NB4 (cell line): ENCODE measurements at places on chromosomes 1 and 21.

GRCh38 chr21:43318841-43319781 is 107.8 kb downstream of the SIK1 start:
- peak; percentile 80 for DNase-seq

GRCh38 chr1:20733360-20733975 is 965 bp upstream of the SH2D5 start:
- DNase-seq: no peak

GRCh38 chr1:58849551-58849950 is 65.7 kb upstream of the JUN start:
- no peak for DNase-seq

DNA sequence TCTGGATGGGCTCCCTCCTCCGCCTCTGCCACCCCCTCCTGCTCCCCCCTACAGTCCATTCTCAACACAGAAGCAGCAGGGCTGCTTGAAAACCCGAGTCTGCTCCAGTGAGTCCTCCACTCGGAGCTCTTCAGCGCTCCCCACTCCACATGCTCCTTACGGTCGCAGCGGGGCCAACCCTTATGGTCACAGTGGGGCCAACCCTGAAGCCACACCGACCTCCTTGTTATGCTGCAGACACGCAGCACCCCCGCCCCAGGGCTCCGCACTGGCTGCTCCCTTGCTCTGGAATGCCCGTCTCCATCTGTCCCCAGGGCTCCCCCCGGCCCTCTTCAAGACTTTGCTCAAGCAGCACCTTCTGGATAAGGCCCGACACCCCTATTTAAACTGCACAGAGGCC is 22.6 kb downstream of the GPR157 start:
- DNase-seq: no peak

- DNase-seq: peak; percentile 74
Observed at GRCh38 chr1:22416555-22417454, 34.8 kb upstream of the ZBTB40 start.

DNA sequence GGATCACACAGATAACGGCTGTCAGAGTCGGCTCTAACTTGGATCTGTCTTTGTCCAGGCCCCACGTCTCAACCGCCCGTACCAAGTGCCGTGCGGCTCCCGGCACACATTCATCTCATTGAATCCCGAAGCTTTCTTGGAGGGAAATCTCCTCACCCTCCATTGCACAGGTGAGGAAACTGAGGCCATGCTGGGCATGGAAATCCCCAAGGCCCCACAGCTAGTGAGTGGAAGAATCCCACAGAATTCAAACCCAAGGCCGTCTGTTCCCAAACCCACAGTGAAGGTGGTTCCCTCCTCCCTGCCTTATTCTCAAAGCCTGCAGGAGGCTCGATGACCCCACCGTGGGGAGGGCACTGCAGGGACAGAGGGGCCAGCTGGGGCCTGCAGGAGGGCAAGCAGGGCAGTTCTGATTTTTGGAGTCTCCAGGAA is 437.9 kb downstream of the MATN1 start:
- DNase-seq: no peak

- DNase-seq: no peak
Observed at GRCh38 chr21:34936883-34937563, 112.1 kb downstream of the RUNX1 start.

DNA sequence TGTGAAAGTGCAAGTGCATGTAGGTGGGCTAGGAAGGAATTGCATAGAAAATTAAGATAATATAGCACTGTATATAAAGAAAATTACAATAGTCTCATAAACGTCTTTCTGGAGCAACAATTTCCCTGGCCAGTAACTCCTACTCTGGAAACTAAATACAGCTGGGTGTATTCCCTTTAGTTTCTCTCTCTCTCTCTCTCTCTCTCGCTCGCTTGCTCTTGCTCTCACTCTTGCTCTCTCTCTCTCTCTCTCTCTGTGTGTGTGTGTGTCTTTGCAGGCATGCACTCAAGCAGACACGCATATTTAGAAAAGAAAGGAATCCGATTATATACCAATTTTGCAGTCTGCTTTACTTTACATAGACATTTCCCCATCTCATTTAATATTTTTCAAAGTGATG is 14.7 kb downstream of the S100A10 start:
- DNase-seq: no peak

GRCh38 chr21:31710586-31710985 is 21.3 kb downstream of the SCAF4 start:
- DNase-seq: no peak

- no peak for DNase-seq
Observed at GRCh38 chr1:101587741-101588140, 350.9 kb downstream of the S1PR1 start.

DNA sequence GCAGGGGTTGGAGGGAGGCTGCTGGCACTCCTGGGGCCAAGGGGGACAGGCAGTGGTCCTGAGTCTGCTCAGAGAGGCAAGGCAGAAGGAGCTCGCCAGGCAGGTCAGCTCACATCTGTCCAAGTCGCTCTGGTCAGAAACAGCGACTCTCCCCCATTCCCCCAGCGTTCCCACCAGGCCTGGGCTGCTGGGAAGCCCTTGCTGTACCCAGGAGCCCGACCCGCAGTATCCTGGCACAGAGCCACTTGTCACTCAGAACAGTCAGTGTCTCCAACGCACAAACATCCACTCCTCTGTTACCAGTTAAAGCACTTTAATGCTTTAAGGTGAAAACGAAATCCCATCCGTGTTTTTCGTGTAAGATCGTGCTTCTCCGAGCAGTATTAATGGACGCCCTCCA is 16.6 kb upstream of the CCDC27 start:
- no peak for DNase-seq

- no peak for DNase-seq
Observed at GRCh38 chr1:77514921-77515776, 167.3 kb downstream of the ZZZ3 start.

- no peak for DNase-seq
Observed at GRCh38 chr1:33606272-33606671, 133.8 kb downstream of the ZSCAN20 start.

- DNase-seq: no peak
Observed at GRCh38 chr1:145999321-146000024, 3.1 kb upstream of the TXNIP start.

DNA sequence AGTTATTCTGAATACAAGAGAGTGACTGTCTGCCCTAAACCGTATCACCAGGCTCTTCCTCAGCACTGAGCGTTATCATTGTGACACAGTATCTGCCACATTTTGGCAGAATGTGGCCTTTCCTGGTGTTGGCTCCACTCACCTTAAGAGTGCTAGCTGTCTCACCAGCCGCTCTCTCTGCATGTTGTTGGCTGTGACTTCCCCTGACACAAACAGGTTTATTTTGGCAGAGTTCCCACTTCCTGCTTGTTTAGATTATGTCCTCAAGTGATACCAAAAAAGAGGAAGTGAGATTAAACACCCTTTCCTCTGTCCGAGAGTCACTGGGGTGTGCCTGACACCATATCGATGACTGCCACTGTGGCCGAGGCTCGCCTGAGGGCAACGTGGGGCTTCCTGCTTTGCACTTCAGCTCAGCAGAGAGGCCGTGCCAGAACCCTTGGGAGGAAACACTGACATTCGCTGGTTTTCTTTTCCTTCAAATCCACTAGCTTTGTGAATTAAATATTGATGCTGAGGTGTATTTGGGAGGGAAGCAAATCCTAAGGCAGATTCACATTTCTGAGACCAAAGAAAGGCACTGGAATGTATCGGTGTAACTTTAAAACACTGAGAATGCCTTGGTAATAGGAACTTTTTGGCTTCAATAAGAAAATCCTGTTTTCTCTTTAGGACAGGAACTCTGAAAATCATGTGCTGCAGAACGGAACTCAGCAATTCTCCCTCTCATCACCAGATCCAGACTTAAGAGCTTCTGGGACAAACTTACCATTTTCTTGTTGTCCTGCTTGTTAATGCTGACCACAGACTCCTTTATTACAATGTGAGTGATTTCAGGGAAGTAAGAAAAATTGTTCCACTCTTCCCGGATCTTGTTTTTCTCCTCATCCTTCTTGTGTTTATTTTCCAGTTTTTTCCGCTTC is 102.1 kb downstream of the JAK1 start:
- DNase-seq: peak; percentile 95

DNA sequence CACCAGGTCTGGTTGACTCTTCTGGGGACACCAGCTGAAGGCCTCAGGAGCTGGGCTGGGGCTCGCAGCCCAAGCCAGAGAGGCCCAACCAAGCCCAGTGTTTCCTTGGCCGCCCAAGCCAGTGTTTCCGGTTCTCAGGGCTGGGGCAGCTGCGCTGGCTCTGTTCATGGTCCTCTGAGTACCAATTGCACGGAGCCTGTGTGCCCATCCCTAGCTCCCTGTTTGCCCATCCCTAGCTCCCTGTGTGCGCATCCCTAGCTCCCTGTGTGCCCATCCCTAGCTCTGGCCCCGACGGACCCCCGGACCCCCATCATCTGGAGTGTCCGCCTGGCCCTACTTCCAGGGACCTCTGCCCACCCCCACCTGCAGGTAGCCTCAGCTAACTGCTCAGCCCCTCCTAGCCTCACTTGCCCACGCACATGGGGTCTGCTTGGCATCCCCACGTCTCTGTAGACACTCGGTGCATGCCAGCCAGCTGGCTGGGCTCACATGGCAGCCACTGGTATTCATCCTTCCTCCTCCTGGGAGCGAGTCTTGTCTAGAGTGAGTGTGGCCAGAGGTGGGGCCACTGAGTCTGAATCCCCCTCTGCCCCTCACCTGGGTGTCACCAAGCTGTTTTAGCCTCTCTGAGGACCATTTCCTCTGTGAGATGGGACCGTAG is 64.0 kb downstream of the WNT9A start:
- DNase-seq: no peak

- peak; percentile 87 for DNase-seq
Observed at GRCh38 chr1:39398278-39399021, 93.0 kb upstream of the BMP8A start.

GRCh38 chr1:16921391-16922185 is at the start of gene CROCC:
Gene CROCC, plus strand, starts transcription at chr1:16921931. Its CDS starts 88 bp downstream, at chr1:16922019.
- DNase-seq: peak; percentile 44

DNA sequence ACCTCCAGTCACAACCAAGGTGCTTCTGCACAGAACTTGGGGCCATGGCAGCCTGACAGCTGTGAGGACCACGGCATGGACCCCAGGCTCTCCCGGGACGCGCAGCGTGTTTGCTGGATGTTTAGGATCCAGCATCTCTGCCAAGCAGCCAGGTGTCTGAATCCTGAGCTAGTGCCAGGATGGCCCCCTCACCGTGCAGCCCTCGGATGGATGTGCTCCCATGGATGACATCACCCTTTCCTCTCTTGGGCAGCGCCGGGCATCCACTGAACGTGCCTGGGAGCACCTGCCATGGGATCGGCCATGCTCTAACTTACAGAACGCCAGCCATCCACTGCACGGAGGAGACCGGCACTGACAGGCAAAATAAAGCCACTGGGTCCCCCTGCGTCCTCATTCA is 53.9 kb downstream of the PRDM15 start:
- no peak for DNase-seq

DNA sequence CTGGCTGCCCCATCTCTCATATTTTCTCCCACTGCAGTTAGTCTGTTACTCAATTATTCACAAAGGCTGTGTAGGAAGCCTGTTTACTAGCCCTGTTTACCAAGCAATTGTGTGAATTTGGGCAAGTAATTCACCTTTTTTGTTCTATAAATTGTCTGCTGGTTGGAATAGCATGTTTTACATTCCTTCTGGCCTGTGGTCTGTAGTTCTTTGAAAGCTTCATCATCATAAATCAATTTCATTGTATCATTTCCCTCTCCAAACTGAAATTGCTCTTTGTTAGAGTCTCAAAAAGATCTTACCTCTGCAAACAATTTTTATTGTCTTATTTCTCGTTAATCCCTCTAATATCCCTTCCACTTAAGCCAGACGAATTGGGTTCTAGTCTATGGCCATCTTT is 1059.5 kb upstream of the ADGRL4 start:
- DNase-seq: no peak
